ENCODE measurements at places on chromosomes 5 and 9. TPM values are rescaled to one million over a fixed set of nuclear protein-coding genes. Genes with fewer than 3 reads are reported as not detected.

Gene OMD
- total RNA-seq = not detected

Gene ASPN
- not detected for total RNA-seq

Gene ARL14EPL
- 2.3 TPM for total RNA-seq

Gene PTRH1
- total RNA-seq = 34.8 TPM

Gene C9orf85
- 18.0 TPM for total RNA-seq

Gene SNCAIP
- total RNA-seq = not detected
